Right hindlimb (tissue), 1 donor: ENCODE measurements at places on chromosomes 2 and 18.

- DNase-seq, result no peak
Observed at GRCh38 chr18:65706646-65707045, 44.2 kb upstream of the CDH7 start.

DNA sequence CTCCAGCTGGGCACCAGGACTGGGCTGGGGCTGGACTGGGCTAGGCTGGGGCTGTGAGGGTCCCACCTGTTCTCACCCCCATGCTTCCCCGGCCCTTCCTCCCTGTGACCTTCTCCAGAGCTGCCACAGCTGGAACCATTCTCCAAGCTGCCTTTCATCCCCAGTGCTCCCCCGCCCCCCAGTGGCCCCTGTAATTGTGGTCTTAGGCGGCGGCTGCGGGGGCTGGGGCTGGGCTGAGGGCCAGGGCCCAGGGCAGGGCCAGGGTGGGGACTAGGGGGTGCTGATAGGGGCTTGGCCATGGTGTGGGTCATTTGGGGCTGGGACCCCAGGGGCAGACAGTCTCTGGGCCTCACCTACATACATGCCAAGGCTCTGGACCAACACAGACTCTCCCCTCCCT lies 2.8 kb upstream of the WNT10A start:
- no peak for DNase-seq

DNA sequence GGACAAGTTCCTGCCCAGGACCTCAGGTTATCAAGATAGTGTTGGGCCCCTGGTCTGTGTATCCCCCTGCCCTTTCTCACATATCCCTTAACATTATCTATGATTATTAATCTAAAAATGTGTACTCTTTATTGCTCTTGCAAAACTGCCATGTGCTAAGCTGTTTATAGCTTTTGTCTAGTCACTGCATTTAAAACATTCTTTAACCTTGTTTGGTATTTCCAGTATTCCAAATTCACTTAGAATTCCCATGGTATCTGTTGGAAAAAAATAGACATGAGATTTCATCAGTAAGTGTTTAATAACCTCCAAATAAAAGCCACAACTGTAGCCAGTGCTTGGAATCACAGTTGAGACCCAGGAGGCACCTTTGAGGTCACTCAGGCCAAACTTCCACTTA lies 16.2 kb upstream of the GLS start:
- DNase-seq, result no peak

GRCh38 chr18:12408247-12408869 lies 629 bp downstream of the PRELID3A start:
- DNase-seq, result no peak

GRCh38 chr18:31438402-31438801 lies 9.1 kb upstream of the DSG3 start:
- DNase-seq, result no peak
